Stimulated activated CD8-positive, alpha-beta memory T cell treated with anti-CD3 and anti-CD28 coated beads, Interleukin-15, amount 100 ng/mL, for 24 hours (primary cell): ENCODE measurements at places on chromosomes 11 and 22.

DNA sequence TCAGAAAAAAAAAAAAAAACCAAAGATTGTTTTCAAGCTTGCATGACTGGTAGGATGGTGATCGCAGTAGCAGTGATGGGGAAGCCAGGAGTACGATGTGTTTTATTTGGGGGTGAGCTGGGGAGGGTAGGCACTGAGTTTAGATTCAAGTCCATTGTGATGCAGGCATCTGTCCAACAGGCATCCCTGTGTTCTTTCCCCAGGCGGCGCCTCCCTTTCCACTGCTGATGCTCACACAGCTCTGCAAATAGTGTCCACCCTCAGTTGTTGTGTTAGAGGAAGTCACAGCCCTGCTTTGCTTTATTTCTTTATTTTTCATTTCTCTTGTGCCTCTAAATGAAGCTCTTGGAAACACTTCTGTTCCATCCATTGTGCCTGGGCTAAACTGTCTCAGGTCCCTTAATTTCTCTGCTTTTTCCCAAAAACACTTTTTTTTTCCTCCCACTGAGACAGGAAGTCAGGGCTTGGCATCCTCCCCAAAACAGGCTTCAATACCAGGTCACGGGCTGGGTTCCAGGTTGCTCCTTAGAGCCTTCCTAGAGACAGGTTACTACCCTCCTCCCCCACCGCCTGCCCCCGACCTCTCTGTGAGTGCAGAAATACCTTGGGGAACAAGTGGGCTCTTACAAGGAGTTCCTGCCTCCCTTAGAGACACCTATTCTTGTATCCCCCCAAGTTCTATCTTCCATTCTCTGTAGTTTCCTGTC is 38.6 kb upstream of the HSPA8 start:
- DNase-seq, result no peak

- DNase-seq, result no peak
These were observed 200.7 kb upstream of the NCAM1 start for GRCh38 chr11:112760396-112761059.

GRCh38 chr11:101456812-101457211 is 127.0 kb downstream of the TRPC6 start:
- no peak for DNase-seq

DNA sequence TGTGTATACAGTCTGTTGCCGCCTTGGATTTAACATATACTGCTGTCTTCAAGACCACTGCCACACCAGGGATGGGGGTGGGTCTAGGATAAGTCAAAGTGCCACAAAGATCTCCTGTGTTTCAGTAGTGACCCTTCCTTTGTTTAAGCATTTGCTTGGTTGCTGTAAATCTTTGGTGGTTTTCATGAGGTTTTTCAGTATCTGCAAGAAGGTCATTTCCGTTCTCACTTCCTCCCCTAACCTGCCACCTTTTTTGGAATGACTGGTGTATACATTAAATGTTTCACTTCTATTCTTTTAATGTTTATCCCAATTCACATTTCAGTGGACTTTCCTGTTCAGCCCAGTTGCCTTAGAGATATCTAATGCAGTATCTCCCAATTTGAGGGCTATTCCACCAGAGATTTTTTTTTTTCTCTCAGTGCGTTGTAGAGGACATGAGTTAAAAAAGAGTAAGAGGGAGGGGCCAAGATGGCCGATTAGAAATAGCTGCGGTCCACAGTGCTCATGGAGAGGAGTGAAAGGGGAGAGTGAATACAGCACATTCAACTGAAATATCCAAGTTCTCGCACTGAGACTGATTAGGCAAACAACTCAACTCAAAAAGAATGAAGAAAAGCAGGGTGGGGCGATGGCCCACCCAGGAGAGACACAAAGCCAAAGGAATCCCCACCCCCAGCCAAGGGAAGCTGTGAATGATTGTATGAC is 43.2 kb downstream of the USP47 start:
- no peak for DNase-seq

- DNase-seq, result no peak
These were observed 101.5 kb downstream of the BRD1 start for GRCh38 chr22:49726022-49726681.

DNA sequence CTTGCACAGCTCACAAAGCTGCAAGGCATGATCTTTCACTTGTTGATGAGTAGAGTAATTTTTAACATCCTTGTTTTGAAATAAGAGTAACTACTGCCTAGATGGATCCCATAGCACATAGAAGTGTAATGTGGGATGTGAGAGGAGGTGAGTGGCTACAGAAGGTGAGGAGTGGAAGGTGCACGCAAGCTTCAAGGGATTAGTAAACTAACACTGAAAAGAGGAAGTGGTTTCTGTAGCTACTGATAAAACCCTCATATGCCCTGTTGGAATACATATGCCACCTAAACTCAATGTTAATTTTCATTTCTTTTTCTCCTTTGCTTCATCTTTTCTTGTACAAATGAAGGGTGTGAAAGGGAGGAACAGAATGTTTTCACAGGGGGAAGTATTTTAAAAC is 22.0 kb upstream of the CTSC start:
- DNase-seq, result no peak

DNA sequence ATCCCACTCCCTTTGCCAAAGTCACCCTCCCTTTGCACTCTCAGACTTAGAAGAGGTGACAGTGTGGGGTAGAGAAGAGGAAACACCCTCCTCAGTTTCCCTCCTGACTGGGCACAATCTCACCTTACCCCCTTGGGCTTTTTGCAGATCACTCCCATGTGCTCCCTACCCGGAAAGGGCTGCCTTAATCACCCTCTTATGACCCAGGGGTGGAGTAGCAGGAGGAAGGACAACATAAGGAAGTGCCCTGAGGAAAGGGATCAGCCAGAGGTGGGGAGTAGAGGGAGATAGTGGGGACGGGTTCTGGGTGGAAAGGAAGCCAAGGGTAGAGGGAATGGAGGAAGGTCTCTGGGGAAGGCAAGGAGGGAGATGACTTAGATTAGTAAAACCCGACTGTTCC is 52.0 kb downstream of the NRXN2 start:
- DNase-seq, result no peak

- DNase-seq, result no peak
These were observed 53.8 kb upstream of the AMPD3 start for GRCh38 chr11:10401256-10401655.

DNA sequence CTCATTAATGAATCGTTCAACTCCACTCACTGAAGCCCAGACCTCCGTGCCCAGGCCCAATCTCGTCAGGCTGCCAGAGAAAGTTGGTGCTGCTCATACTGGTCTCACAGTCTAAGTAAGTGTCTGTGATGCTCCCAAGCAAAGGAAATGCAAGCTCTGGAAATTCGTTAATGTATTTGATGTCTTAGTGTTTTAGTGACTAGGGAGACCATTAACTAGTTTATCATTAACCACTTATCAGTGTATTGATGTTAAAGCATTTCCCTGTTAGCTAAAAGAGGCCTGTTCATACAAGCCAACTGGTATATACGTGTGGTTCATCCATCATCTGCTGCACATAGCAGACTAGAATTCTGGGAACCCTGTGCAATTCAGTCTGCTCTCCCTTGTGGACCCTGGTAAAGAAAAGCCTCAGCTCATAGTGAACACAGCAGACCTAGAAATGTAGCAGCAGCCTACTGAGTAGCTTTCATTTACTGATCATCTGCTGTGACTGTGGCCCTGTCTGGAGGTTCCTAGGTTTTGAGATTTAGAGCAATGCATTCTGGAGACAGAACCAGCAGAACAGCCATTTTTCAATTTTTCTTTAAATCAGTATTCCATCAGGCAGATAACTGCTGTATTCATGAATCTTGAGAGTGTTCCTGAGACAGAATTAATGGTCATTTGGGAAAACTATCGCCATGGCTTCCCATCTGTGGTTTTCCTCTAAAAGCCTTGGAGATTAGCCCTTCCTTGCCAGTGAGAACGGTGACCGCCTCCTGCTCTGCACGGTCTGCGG is 15.7 kb upstream of the AIFM3 start:
- no peak for DNase-seq

DNA sequence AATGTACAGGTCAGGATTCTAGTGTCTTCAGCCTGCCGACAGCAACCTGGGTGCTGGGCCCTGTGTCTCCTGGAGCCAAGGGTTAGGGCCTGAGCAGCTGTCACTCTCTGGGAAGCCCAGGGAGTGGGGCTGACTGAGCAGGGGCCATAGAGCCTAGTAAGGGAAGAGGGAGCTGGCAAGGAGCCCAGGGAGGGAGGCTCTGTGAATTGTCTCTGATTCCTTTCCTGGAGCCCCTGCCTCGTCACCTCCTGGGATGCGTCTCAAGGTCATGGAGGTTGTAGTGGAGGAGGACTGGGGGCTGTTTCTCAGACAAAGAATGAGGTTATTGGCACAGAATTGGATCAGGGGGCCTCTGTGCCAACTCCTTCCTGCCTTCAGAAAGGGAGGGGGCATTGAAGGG is 11.8 kb downstream of the SOX10 start:
- no peak for DNase-seq

DNA sequence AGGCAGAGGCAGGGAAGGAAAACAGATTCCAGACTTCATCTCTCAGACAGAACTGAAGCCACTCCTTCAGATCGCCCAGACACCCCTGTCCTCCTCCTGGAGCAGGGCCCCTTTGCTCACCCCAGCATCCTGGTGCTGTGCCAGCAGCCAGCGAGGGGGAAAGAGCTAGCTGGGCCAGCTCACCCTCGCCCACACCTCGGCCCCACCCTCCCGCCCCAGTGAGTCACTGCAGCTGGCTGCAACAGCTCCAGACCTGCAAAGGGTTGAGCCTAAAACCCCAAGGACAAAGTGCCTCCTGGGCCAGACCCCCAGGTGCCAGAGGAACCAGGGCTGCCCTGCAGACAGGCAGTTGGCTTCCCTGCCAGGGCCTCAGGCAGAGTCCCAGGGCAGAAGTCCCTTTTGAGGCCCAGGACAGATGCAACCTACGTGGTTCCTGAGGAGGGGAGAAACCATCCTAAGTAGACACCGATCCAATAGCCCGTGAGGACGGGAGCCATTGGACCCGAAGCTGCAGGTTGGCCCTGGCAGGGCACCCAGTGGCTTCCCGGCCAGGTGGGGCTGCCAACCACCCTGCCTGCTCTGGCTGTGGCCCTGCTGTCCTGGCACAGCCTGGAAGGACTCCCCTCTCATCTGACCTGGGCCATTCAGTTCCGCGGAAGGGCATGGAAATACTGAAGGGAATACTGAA is 7.2 kb downstream of the AHNAK start:
- no peak for DNase-seq

GRCh38 chr11:112769170-112769569 is 192.1 kb upstream of the NCAM1 start:
- no peak for DNase-seq

DNA sequence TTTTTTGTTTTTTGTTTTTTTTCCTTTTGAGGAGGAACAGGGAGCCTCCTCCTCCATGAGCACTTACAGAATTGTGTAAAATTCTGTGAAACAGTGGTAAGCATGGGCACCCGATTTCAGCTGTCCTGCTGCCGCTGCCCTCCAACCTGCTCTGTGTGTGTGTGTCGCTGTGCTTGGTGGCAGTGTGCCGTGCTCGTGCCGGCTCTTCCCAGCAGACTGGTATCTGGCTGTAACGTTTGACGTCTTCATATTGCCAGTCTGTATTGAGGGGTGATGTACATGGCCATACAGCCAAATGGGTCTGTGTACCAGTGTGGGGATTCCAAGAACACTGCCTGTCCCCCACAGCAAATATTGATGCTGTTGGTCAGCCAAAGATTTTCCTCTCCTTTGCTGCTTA is 97.1 kb downstream of the CWC15 start:
- DNase-seq, result no peak

DNA sequence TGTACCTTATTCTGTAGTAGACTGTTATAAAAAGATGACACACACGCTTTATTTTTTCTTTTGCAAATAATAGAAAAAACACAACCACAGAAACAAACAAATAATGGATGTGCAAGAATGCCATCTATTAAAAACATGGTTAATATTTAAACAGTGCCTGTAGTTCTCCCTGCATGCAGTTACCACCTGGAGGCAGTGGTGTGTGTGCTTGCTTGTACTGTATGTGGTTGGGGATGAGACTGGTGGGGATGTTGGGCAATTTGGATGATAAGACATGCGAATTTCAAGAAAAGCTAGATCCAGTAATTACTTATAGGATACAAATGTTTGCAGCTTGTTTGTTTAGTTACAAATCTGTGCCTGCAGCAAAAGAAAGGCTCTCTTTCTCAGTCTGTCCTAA is 3.6 kb downstream of the C11orf87 start:
- no peak for DNase-seq
